ENCODE measurements at places on chromosomes 4 and X.

GRCh38 chr4:187983746-187984145 lies 11.8 kb upstream of the ZFP42 start:
- no peak for DNase-seq

DNA sequence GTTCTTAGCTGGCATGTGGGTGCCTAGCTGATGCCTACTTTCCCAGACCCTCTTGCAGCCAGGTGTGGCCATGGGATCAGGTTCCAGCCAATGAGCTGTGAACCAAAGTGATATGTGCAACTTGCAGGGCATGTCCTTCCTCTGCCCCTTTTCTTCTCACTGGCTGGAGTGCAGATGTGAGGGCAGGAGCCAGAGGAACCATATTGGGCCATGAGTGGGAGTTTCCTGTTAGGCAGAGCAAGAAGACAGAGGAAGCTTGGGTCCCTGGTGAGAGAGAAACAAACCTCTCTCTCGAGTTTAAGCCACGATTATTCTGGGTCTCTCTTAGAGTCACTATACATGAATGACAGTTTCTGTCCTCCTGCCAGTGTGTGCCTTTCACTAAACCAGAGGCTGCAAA lies 120.4 kb upstream of the STX18 start:
- DNase-seq = no peak

DNA sequence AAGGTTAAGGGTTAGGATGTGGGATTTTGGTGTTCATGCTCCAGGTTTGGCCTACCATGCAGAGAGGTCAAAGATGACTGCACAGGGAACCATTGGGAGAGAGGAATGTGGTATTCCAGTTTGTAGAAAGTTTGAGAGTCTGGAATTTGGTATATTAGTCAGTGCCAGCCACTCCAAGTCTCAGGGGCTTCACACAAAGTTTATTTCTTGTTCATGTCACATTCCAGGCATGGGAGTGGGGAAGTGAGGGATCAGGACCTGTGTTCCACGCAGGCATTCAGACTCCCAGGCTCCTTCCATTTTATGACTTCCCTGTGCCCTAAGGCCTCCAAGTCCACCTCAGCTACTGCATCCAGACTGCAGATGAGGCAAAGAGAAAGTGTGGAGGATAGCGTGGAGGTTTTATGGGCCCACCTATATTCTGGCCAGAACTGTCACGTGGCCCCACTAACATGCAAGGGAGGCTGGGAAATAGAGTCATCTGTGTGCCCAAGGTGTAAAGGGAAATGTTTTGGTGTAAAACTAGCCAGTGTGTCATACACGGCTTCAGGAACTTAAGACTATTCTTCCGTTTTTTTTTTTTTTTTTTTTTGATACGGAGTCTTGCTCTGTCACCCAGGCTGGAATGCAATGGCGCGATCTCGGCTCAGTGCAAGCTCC lies 140.6 kb upstream of the SCML1 start:
- DNase-seq = no peak

DNA sequence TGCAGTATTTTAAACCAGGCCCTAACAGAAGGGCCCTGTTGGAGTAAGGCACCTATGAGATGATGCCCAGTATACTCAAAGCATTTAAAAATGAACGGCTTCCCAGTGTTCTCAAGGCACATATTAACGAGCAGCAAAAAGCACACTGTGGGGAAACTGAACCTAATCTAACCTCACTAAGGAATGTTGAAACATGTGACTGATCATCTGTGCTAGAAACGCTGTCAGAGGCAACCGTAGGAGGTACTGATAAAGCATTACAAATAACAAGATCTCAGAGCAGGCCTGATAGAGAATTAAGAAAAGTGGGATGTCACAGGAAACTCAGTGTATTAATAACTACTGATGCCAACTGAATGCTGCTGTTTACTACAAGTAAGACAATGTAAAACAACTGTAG lies 24.0 kb downstream of the ASB9 start:
- no peak for DNase-seq

DNA sequence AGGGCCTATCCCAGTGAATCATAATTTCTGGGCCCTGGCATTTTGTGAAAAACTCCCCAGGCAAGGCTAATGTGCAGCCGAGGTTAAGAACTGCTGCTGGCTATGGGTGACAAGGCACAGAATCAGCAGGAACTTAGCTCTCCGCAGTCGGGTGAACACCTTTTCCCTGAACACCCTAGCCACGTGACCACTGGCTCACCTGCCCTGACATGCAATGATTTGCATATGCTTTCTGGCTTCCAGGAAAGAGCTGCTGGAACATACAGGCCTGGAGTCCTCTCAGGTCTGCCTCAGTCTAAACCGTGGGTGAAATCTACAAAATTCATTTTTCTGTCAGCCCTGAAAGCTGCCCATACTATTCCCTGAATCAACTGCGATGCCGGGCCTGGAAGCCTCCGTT lies 56.6 kb downstream of the ZNF827 start:
- DNase-seq = no peak

DNA sequence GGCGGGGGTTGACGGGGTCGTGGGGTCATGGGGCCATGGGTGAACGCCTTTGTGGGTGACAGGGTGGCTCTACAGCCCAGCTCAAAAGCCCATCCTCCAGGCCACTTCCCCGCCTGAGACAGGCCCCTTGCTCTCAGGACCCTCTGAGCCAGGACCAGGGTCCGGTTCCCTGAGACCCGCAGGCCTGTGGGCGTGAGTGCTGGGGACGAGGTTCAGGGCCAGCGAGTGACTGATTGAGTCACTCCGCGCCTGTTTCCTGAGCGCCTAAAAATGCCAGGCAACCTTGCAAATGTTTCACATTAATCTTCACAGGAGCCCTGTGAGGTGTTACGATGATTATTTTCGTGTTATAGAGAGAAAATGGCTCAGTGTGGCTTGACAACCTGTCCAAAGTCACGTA lies 97.8 kb downstream of the ZNF674 start:
- no peak for DNase-seq

DNA sequence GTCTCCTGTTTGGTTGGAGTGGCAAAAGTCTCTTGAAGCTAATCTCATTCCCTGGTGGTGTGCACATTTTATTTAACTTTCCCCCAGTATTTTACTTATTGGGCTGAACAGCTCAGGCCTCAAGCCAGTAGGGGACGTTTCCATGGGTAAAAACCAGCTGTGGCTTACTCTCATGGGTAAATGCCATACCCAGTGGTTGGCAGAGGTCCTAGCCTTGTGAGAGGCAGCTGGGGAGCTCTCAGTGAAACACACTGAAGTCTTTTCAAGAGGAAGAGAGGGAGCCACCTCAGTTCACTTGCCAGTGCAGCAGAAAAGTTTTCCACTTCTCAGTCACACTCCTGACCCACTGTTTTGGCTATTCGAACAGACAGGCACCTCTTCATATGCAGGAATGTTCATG lies 1964.2 kb downstream of the ARAP2 start:
- DNase-seq = no peak

DNA sequence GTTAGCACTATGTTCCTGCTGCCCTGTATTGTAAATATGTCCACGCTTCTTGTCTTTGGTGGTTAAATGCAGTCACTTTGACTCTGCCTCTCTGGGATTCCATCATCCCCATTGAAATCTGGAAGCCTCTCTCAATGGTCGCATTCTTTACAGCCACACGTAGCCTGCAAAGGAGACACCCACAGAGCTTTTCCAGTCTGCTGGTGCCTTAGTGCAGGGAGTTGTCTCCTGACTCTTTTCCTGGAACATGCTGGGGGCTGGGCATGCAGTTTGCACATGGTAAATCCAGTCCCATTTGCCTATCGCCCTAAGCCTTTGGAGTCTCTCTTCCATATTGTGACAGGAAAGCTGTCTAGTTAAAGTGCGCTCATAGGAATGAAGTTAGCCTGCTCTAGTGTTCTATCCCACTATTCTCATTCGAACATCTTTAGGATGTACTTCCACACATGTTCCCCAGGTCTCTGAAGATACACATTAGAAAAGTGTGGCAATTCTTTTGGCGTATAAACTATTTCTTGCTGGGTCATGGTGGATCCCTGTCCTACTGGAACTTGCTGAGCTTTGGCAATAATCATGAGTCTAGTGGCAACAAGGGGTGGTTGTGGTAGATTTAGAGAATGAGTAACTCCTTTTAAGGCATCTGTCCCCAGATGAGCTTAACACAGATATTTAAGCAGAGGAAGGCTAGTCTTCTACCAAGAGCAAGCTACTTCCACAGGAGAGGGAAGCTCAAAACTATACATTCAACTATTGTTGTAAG lies 33.7 kb downstream of the COQ2 start:
- DNase-seq = no peak

- peak; percentile 85 for DNase-seq
Measured at GRCh38 chr4:105306158-105306781, 159.6 kb downstream of the TET2 start.

DNA sequence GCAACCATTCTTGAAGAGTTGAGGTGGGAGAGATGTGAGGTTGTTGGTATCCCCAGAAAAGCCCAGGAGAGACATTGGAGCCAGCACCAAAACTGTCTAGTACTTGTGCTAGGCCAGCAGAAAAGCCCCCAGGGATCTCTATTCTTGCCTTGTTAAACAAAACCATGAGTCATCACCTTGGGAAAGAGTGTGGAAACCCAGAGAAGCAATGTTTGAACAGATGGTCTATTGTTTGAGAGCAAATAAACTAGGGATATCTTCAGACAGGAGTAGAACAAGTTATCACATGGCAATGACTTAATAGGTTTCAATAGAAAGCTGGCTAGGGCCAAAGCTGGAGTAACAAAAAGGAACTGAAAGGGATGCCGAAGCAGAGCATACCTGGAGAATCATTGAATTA lies 195.7 kb upstream of the CASK start:
- DNase-seq = no peak

- DNase-seq = no peak
Measured at GRCh38 chr4:107999932-108000539, 10.3 kb downstream of the HADH start.

DNA sequence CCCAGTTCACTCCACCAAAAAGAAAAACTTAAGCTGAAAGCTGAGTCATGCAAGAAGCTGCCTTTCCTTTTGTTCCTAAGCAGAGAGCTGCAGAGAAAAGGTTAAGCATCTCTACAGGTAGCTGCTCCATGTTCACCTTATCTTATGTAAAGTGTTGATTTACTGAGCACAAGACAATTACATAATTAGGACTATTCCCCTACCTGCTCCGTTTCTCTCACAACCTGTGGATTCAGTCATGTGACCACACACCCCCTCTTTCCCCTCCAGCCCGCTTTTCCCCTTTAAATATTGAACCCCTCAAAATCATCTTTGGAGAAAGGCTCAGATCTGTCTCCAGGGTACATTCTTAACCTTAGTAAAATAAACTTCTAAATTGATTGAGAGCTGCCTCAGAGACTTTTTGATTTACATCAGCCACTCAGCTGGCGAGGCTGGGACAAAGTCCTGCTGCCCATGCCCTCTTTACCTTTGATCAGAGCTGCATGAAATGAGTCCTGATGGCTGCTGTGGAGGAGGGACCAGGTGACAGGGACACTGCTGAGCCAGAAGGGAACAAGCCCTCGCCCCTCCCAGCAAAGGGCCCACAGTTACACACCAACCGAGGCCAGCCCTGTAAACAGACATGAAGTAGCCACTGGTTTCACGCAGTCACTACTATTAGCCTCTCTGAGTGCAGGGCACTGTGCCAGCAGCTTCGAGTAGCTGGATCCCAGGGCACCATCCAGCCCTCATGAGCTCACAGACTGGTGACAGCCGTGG lies 53.9 kb upstream of the C4orf50 start:
- DNase-seq = no peak

GRCh38 chr4:145861336-145862318 lies 77.0 kb downstream of the ZNF827 start:
- DNase-seq = no peak
